ENCODE measurements at places on chromosomes 3 and 15. TPM values are rescaled to one million over a fixed set of nuclear protein-coding genes. Genes with fewer than 3 reads are reported as not detected.

- no peaks in the 10 kb centered on the region for H3K36me3 ChIP-seq
- no peaks in the 10 kb centered on the region for H3K27me3 ChIP-seq
- no peaks in the 10 kb centered on the region for H3K4me1 ChIP-seq
- H3K27ac ChIP-seq = no peak overlapping the region
Measured at GRCh38 chr3:167976516-167977361, 119.0 kb downstream of the GOLIM4 start.

DNA sequence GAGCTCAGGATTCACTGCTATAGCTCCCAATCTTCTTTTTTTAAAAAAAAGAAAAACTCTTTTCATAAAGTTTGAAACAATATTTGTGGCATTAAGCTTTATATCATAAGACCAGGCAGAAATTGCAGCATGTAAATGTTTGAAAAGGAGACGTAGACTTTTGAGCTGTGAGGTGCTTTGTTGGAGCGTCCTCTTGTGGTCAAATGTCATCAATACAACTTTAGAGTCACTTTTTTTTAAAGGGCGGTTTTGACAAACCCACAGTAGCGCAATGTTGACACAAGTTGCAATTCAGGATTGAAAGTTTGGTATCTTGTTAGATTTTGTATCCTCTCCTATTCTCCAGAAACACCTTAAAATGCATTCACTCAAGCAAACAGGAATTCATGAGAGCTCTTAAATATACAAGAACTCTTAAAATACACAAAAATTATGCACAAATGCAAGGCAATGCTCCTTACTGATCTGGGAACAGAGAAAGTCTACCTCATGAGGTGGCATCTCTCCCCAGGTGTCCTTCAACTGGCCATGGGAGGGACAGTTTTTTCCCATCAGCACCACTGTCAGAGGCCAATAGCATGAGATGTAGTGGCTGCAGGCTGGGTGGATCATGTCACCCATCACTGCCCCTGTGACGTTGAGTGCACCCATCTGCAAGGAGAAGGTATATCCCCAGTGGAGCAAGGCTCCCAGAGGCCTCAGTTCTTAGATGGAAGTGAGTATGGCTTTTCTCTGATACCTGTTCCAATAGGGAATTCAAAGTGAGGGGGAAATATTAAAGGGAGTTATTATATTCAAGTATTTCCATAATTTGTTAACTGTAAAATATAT, 70.7 kb downstream of the ANXA2 start:
- peaks cover 18% of the 10 kb centered on the region for H3K27me3 ChIP-seq
- no peaks in the 10 kb centered on the region for H3K36me3 ChIP-seq
- no peak overlapping the region for H3K4me3 ChIP-seq
- no peak overlapping the region for H3K27ac ChIP-seq
- DNase-seq = peak; percentile 86

GRCh38 chr3:169475978-169476698, 187.4 kb downstream of the MECOM start:
- no peak for DNase-seq
- H3K4me1 ChIP-seq = no peaks in the 10 kb centered on the region
- no peaks in the 10 kb centered on the region for H3K27me3 ChIP-seq
- H3K36me3 ChIP-seq = no peaks in the 10 kb centered on the region
- no peak overlapping the region for H3K27ac ChIP-seq
- no peak overlapping the region for H3K4me3 ChIP-seq

DNA sequence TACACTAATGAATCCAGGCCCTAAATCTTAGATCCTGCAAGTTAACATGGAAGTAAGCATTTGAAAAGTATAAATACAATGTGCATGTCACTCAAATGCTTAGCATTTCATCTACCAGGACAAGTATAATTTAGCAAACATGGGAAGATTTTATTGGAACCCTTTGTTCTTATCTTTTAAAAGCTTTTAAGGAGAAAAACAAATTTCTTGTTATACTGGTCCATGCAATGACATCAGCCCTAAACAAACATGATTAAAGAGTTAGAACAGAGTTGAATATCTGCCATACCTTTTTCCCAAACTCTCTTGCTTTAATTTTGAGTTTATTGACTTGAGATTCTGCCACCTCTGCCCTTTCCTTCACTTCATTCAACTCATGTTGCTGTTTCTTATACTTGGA, 87.0 kb downstream of the HHLA2 start:
- H3K4me3 ChIP-seq = no peak overlapping the region
- DNase-seq = no peak
- H3K36me3 ChIP-seq = no peaks in the 10 kb centered on the region
- H3K4me1 ChIP-seq = no peaks in the 10 kb centered on the region

- H3K27me3 ChIP-seq = no peaks in the 10 kb centered on the region
- no peak overlapping the region for H3K27ac ChIP-seq
- peak; percentile 43 for DNase-seq
- no peaks in the 10 kb centered on the region for H3K4me1 ChIP-seq
- H3K4me3 ChIP-seq = no peak overlapping the region
Measured at GRCh38 chr3:133746712-133747066, 496 bp downstream of the TF start.

- no peaks in the 10 kb centered on the region for H3K27me3 ChIP-seq
- no peaks in the 10 kb centered on the region for H3K36me3 ChIP-seq
- H3K27ac ChIP-seq = no peak overlapping the region
- H3K4me3 ChIP-seq = no peak overlapping the region
- peak; percentile 53 for DNase-seq
Measured at GRCh38 chr3:48501196-48501595, 2.8 kb downstream of the SHISA5 start.

- peaks cover 3% of the 10 kb centered on the region for H3K4me1 ChIP-seq
- H3K36me3 ChIP-seq = no peaks in the 10 kb centered on the region
- no peak for DNase-seq
- no peaks in the 10 kb centered on the region for H3K27me3 ChIP-seq
- H3K4me3 ChIP-seq = no peak overlapping the region
- no peak overlapping the region for H3K27ac ChIP-seq
Measured at GRCh38 chr3:7385635-7386034, 524.7 kb downstream of the GRM7 start.

DNA sequence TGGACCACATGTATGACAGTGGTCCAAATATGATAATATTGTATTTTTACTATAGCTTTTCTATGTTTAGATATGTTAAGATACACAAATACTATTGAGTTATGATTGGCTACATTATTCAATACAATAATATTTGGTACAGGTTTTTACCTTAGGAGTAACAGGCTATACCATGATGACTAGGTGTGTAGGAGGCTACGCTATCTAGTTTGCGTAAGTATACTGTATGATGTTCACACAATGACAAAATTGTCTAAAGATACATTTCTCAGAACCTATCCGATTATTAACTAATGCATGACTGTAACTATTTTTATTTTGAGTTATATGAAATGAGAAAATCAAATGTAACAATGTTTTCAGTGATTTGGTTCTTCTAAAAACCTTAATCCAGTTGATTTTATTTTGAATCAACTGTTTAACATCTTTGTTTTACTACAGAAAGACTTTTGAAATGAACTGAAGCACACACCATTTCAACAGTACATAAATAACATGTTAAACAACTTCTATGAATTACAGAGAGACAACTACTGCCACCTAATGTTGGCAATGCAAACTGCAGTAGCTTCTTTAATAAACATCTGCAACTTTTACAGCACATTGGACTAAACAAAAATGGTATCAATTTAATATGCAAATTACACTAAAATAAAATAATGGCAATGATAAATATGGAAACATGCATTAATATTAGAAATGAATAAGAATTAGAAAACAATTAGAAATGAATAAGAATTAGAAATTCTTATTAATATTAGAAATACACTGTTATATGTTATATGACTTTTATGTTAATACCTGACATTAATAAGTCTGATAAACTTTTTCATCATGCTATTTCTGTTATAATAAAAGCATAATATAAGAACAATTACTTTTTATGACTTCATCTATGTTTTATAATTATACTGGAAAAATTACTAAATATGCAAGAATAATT, 255.7 kb downstream of the MBNL1 start:
- no peaks in the 10 kb centered on the region for H3K36me3 ChIP-seq
- no peak overlapping the region for H3K27ac ChIP-seq

DNA sequence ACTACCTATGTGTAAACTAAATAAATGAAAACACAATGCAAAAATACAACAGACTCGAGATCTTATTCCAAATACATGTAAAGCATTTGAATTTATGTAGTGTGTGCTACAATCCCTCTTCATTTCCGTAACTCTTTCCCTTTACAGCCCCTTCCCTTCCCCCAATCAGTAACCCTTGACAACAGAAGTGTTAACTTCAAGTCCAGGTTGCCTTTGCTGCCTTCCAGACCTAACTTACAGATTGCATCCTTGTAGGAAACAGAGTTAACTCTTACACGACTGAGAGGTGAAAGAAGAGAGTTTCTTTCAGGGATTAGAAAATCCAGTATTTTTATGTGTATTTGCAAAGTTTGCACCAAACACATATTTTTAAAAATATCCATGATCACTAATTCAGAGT, 1.4 kb upstream of the ROBO1 start:
- H3K27me3 ChIP-seq = peaks cover 6% of the 10 kb centered on the region
- H3K27ac ChIP-seq = no peak overlapping the region
- H3K36me3 ChIP-seq = no peaks in the 10 kb centered on the region
- no peaks in the 10 kb centered on the region for H3K4me1 ChIP-seq

- no peak overlapping the region for H3K4me3 ChIP-seq
- no peaks in the 10 kb centered on the region for H3K4me1 ChIP-seq
- no peak overlapping the region for H3K27ac ChIP-seq
- no peak for DNase-seq
- H3K36me3 ChIP-seq = no peaks in the 10 kb centered on the region
Measured at GRCh38 chr3:139634111-139634635, 43.6 kb downstream of the NMNAT3 start.

- H3K4me3 ChIP-seq = no peak overlapping the region
- H3K27me3 ChIP-seq = no peaks in the 10 kb centered on the region
- H3K36me3 ChIP-seq = no peaks in the 10 kb centered on the region
- no peak for DNase-seq
Measured at GRCh38 chr3:43770426-43771103, 79.8 kb downstream of the ABHD5 start.

The CCDC39 gene
- total RNA-seq = 0.60 TPM

The GABRR3 gene
- total RNA-seq = not detected

The GHRL gene
- 1.2 TPM for total RNA-seq

The CCDC33 gene
- total RNA-seq = 0.63 TPM

The FSTL1 gene
- 193 TPM for total RNA-seq
